Fibroblast of upper back skin (primary cell): ENCODE measurements at places on chromosomes 4 and X.

DNA sequence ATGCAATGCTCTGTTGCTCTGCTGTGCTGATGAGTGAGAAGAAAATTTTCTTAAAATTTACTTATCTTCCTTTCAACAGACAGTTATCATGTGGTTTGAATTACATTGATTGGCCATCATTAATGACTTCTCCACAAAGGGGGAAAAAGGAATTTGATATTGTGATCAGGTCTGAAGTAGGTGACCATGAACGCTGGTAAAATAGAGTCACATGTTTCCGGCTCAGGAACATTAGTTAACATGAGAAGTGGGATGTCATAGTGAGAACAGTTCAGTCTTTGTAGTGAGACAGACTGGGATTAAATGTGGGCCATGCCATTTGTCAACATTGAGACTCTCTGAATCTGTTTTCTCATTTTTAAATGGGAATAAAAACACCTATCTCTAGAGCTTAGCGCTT is 50.6 kb downstream of the GBA3 start:
- no peak for DNase-seq

GRCh38 chr4:20883677-20884076 is 183.4 kb downstream of the PACRGL start:
- no peak for DNase-seq

- no peak for DNase-seq
These were observed 49.5 kb upstream of the GABRQ start for GRCh38 chrX:152588206-152588605.

- DNase-seq, result no peak
These were observed 82.1 kb downstream of the ALPK1 start for GRCh38 chr4:112379306-112379705.

GRCh38 chr4:35948171-35948570 is 296.1 kb downstream of the ARAP2 start:
- no peak for DNase-seq

- DNase-seq, result peak; percentile 97
These were observed 158.7 kb downstream of the SPRY1 start for GRCh38 chr4:123555233-123555806.

DNA sequence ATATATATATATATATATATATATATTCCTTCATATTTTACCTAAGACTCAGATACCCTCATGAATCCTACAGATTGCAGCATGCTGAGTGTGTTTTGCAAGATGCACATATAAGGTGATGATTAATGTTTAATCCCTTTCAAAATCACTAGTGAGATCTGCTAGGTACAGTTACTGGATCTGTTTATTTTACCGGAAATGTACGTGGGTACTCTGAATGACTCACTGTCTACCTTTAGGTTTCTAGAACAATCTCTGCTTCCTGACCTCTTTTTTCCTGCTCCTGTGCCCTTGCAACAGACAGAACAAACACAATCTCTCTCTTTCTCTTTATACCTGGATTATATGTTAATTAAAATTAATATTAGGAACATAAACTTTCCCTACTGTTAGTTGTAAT is 379.6 kb downstream of the FAM133A start:
- no peak for DNase-seq
